Epithelial cell of proximal tubule (primary cell): ENCODE measurements at places on chromosomes 11 and 22.

GRCh38 chr22:47249370-47249928, 487.0 kb downstream of the TBC1D22A start:
- no peak for DNase-seq

DNA sequence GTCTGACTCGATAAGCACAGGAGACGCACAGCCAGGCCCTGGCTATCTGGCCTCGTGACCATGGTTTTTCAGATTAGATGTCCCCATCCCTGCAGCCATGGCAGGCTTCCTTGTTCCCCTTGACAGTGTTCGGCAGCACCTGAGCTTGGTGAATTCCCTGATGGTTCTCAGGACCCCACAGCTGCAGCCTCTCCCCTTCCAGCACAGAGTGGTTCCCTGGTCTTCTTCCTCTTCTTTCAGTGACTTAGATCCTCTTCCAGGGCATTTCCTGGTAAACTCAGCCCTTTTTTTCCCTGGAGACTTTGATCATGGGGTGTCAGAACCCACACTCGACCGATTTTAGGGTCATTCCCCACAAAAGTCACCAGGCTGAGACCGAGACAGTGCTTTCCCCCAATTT, 14.5 kb downstream of the GLB1L3 start:
- no peak for DNase-seq

- DNase-seq: no peak
These were observed 52.3 kb downstream of the GAB4 start for GRCh38 chr22:16955678-16956210.

DNA sequence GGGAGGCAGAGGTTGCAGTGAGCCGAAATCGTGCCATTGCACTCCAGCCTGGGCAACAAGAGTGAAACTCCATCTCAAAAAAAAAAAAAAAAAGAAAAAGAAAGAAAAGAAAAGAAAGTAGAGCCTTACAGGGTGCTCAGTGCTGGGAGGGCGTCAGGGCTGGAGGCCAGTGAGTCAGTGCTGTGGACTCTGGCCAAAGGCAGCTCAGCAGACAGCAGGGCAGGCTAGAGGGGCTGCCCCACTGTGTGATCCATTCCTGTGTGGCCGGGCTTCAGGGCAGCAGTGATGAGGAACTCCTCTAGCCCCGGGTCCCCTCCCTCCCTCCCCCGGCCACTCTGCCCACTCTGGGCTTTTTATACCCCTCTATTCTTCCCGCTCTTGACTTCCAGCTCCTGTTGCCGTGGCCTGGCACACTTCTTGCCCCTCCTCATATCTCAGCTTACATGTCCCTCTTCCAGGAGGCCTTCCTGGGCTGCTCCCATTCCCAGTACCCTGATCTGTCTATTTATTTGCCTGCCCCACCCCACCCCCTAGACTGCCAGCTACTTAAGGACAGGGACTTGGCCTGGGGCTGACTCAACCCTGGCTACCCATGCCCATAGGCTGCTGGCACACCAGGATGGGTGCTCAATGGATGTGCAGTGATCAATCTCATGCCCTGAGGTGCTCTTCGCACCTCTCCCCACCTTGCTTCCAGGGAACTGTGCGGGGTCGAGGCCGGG, 10.1 kb downstream of the SYT12 start:
- peak; percentile 46 for DNase-seq

DNA sequence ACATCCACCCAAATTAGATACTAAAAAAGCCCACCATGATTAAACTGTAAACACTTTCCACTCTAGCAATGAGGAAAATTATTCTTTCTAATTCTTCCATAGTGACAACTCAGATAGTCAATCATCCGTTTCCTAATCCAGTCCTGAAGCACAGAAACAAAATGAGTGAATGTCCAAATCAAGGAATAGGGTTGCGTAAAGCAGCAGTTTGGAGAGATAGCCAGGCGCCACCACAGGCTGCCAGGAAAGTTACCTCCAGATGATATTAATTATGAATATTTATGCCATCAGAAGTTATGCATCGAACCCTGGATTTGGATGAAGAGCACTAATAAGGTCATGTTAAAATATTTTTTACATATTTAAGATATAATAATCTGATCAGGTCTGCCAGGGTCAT, 63.2 kb downstream of the ETS1 start:
- no peak for DNase-seq

GRCh38 chr11:71496421-71496820, 30.6 kb upstream of the KRTAP5-7 start:
- no peak for DNase-seq

DNA sequence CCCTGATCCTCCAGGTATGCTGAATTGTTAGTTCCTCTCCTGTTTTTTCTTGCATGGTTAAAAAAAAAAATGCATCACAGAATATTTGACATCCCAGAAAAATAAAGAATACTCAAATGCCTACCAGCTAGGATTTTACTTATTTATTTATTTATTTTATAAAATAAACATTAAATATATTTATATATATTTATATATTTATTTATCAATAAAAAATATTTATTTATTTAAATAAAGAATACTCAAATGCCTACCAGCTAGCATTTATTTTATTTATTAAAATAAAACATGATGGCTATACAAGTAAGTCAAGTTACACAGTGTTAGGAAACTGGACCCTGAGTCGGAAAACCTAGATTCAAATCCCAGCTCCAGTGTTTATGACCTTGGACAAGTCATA, 164.1 kb downstream of the NAV2 start:
- no peak for DNase-seq
